ENCODE measurements at places on chromosomes 12 and 14.
A peak's percentile ranks its signal among the peaks of the same experiment; 100 is the strongest.

- DNase-seq = no peak
Measured at GRCh38 chr12:94071258-94071657, 77.1 kb upstream of the PLXNC1 start.

GRCh38 chr12:27539191-27539631 lies 15.2 kb downstream of the PPFIBP1 start:
- peak; percentile 19 for DNase-seq

GRCh38 chr12:43329375-43329774 lies 222.6 kb downstream of the ADAMTS20 start:
- no peak for DNase-seq

DNA sequence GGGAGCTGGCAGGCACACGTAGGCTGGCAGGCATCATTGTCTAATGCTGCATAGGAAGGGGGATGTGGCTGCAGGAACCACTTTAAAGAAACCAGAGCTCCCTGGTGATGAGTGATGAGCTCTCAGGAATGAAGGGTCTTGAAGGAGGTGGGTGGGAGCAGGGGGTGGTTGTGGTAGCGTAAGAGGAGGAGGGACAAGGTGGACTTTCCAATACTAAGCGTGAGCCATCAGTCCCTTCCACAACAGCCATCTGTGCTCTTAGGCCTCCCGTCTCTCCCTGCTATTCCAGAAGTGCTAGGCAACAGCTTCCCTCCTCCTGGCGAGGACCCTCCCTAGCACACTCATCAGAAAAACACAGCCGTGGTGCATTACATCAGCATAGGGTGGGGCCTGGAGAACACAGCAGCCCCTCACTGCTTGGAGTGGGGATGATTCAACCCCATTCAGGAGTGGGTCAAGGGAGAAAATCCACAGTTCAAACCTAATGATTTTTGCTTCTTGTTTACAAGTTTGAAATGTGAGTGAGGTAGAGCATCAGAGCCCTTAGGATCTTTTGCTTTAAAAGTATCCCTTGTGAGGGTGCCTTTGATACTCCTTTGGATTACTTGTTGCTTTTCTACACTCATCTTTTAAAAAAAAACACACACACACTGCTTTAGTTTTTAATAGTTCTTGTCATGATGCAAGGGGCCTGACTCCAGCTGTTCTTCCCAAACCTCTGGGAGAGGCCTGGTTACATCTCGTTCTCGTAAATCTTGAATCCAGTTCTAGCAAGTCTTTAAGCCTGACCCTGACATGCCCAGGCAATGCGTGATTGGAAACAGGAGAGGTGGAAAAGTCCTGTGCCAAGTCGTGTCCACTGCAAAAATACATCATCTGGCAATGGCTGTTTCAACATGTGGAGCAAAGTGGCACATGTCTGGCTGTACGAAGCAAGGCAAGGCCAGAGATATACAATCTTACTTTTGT lies 356.4 kb upstream of the DDHD1 start:
- DNase-seq = peak; percentile 93

GRCh38 chr12:118213452-118213851 lies 77.5 kb downstream of the PEBP1 start:
- DNase-seq = no peak

- DNase-seq = no peak
Measured at GRCh38 chr14:99359906-99360305, 87.9 kb upstream of the BCL11B start.
